ENCODE measurements at places on chromosomes 3 and 15. TPM values are rescaled to one million over a fixed set of nuclear protein-coding genes. Genes with fewer than 3 reads are reported as not detected.

Gene STAC
- not detected for total RNA-seq

DNA sequence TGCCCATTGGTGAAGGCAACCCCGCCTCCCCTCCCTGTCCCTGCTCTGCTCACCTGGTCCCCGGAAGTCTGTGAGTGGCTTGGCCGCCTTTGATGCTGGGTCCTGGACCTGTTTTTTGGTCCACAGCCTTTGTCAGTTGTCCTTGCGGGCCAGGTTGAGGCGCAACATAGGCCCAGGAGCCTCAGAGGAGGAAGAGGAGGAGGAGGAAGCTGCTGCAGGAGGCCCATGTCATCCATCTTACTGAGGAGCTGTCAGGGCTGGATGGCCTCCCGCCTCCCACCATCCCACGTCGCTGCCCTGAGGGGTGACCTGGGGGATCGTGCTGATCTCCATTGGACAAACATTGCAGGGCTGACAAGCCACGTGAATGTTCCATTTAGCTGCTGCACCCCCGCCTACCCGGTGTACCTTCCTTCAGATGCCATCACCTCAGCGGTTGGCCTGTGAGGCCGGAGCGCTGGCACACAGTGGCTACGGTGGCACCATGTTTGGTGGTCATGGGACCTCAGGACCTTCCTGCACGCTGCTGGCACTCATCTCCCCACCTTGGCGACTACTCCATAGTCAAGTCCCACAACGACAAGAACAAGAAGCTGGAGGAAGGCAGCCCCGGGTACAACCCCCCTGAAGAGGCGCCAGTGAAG is 106.3 kb downstream of the SMAD6 start:
- DNase-seq: no peak

Gene MGA
- 71.8 TPM for total RNA-seq

Gene SLC22A13
- total RNA-seq: not detected

DNA sequence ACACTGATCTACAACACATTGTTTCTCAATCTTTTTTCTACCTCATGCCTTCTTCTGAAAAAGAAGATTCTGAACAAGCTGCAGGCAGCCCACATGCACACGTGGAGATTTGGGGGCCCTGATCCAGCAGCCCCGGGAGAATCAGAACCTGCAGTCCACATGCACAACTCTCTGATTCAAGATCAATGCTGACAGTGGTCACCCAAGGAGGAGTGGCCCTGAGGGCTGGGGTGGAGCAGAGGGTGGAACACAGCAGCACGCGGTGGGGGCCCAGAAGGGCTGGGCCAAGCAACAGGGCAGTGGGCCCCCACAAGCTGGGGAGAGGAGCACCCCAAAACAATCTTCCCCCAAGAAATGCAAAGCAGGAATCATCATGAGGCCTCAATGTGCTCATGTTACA is 202.1 kb upstream of the NSMCE3 start:
- no peak for DNase-seq

DNA sequence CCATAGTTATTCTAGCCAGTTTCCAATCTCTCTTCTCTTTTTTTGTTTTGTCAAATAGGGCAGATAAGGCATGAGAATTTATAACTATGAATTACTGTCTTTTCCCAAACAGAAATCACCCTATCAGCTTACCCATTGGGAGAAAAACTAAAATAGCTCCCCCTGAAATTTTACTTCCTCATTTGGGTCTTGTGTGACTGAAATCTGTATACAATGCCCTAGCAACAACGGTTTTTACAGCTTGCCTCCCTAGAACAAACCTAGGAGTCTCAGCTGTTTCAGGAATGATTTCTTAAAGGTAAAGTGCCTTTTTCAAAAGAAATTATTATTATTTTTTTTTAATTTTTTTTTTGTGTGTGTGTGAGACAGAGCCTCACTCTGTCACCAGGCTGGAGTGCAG is 56.8 kb downstream of the CD86 start:
- no peak for DNase-seq

Gene KAT2B
- 1.00 TPM for total RNA-seq

DNA sequence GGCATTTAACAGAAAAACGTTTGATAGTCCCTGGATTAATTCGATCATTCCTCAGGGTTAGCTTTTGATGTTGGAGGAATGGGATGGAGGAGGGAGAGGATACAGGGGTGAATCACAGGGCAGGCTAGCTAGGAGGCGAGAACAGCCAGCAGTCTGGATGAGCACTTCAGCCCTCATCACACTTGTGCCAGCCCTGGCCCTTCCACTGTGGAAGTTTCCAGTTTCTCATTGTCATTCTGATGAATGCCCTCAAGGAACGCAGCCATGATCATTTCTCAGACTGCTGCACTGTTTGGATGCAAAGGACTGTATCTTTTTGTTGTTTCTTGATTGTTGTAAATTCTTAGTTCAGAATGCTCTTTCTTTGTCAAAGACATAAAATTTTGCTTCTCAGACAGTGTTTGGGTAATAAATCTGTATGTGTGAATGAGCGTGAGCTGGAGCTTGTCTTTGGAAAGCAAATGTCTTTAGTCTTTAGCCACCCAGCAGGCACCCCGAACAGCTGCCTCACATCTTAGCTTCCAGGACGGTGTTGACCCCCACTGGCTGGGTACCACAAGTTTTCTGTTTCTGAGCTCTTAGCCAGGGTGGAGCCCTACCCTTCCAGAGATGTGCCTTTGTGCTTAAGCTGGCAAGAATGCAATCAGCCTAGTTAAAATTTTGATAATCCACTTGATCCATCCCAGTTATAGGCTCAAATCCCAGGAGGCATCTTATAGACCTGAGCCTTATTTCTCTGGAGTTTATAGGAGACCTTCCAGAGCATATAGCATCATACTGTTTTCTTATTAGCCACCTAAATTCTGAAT is 121.1 kb downstream of the PDCD6IP start:
- DNase-seq: no peak

Gene TRPM7
- 31.7 TPM for total RNA-seq

GRCh38 chr3:195203606-195204005 is 67.4 kb downstream of the XXYLT1 start:
- no peak for DNase-seq

All from HepG2 (cell line).